ENCODE measurements at places on chromosomes 3 and 15. TPM values are rescaled to one million over a fixed set of nuclear protein-coding genes. Genes with fewer than 3 reads are reported as not detected.

The NEO1 gene
- 14.5 TPM for total RNA-seq

DNA sequence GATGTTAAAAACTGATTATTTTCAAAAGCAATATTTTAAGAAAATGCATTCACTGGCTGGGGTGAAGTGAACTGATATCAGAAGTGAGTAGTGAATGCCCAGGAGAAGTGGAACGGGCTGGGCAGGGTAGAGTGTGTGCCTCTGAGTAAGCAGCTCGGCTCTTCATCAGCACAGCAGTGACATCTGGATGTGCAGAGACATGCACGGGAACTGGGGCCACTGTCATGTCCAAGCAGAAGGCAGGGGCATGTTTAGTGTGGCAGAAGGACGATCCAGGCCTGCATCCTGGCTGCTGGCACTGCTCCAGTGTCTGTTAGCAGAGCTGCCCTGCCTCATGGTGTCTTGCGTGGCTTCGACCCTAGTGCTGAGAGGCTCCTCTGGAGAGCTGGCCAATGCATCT, 305.6 kb upstream of the LRRFIP2 start:
- DNase-seq, result no peak

The IL16 gene
- not detected for total RNA-seq

DNA sequence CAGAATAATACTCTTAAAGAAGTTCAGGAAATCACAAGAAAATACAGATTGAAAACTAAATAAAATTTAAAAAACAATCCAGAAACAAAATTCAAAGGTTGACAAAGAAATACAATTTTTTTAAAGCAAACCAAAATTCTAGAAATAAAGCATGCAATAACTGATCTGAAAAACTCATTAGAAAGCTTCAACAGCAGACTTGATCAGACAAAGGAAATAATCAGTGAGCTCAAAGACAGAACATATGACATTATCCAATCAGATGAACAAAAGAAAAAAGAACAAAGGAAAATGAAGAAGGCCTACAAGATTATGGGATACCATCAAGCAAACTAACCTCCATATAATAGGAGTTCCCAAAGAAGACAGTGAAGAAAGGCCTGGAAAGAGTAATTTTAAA, 336.8 kb downstream of the RSL24D1 start:
- no peak for DNase-seq

The AADACL2 gene
- not detected for total RNA-seq

DNA sequence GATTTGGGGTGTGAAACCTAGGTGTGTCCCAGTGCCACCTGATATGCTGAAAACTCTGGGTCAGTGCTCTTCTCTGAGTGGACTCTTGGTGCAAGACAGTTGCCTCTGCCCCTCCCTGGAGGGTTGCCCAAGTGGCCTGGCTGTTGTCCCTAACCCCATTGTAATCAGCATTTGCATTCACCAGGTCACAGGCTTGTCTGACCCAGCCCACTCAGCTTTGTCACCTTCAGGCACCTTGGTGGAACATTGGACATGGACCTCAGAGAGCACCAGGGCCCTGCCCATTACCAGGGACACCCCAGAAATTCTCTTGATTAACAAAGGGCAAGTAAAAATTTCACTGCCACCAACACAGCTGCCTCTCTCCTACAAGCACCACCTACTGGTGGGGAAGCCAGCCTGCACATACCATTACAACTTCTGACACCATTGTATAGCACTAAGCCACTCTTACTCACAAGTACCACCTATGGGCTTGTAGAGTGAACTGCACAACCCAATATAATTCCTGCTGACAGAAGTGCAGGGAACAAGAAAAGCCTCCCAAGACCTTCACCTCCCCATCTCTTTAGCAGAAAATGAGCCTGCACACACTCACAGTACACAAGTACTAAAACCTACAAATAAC, 324.6 kb downstream of the EPHA6 start:
- no peak for DNase-seq

DNA sequence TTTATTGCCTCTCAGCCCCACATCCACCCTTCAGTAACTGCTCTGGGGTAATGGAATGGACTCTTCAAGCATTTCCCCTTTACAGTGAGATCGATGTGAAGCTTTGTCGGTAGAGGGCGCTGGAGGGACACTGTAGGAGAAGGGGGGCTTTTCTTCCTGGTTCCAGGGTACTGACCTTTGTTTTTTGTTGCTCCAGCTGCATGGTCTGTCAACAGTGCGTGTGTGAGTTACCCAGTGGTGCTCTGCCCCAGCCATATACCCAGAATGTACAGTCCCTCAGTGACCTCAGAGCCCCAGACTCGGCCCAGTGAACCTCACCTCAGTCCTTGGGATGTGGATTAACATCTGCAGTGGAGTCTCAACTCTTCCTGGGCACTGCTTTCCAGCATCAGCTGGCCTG, 180.3 kb upstream of the TSC22D2 start:
- peak; percentile 81 for DNase-seq

DNA sequence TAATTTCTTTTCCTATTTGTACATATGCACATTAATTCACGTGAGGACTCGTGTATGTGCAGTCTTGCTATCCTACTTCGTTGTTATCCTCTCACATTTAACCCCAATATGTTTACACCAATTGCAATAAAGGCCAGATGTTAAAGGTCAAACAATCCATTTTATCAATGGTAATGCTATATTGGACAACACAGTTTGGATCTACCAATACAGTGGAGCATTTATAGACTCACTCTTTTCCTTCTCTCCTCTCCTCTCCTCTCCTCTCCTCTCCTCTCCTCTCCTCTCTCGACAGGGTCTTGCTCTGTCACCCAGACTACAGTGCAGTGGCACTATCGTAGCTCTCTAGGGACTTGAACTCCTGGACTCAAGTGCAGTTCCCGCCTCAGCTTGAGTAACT, 324.0 kb downstream of the PTPRG start:
- no peak for DNase-seq

The SPPL2A gene
- 171 TPM for total RNA-seq

The TMC3 gene
- total RNA-seq, result not detected

The TBC1D23 gene
- total RNA-seq, result 84.0 TPM

The MYZAP gene
- 1.4 TPM for total RNA-seq

GRCh38 chr3:148642616-148643015, 55.1 kb upstream of the AGTR1 start:
- DNase-seq, result no peak

DNA sequence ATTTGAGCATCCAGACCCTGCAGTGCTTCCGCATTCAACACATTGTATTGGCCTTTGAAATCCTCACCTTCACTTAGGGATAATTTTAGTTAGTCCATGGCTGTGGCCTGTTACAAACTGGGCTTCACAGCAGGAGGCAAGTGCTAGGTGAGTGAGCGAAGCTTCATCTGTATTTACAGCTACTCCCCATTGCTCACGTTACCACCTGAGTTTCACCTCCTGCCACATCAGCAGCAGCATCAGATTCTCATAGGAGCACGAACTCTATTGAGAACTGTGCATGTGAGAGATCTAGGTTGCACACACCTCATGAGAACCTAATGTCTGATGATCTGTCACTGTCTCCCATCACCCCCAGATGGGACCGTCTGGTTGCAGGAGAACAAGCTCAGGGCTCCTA, 222.1 kb upstream of the NR2F2 start:
- no peak for DNase-seq

The FETUB gene
- total RNA-seq, result not detected

The DUOX2 gene
- total RNA-seq, result 0.40 TPM

The CP gene
- total RNA-seq, result not detected

- no peak for DNase-seq
These were observed 140.0 kb upstream of the MEF2A start for GRCh38 chr15:99425657-99426301.

DNA sequence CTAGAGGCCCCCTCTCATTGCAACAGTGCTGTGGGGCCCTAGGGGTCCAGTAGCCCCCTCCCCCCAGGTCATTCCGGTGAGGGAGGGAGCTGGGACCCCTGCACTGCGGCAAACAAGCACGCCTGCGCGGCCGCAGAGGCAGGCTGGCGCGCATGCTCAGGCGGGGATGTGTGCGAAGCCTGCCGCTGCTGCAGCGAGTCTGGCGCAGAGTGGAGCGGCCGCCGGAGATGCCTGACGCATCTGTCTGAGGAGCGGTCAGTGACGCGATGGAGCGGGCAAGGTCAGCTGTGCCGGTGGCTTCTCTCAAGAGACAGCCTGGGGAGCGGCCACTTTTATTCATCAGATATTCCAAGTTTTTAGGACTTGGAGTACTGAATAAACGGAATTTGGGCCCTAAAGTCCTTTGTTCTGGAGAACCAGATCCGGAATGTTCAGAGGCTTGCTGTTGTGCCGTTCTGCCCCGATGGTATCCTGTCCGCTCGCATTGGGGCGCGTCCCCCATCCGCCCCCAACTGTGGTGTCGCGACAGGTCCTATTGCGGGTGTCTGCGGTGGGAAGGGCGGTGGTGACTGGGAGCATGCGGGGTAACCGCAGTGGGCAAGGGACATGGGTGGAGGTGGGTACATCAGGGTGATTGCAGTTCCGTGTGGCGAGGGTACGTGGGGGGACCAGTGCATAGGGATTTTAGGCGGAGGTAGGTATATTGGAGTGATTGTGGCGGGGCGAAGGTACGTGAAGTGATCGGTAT, at the start of the genes SNRPN and SNURF:
TSS of gene SNRPN (plus strand) at position 205 of the 748 bp plus-strand sequence. CDS start 19,467 bp downstream, outside the sequence.
TSS of gene SNURF (plus strand) at position 205 of the 748 bp plus-strand sequence. CDS start at position 267, 62 bp downstream.
- peak; percentile 91 for DNase-seq

The ERICH6 gene
- not detected for total RNA-seq

The CCR9 gene
- total RNA-seq, result not detected

DNA sequence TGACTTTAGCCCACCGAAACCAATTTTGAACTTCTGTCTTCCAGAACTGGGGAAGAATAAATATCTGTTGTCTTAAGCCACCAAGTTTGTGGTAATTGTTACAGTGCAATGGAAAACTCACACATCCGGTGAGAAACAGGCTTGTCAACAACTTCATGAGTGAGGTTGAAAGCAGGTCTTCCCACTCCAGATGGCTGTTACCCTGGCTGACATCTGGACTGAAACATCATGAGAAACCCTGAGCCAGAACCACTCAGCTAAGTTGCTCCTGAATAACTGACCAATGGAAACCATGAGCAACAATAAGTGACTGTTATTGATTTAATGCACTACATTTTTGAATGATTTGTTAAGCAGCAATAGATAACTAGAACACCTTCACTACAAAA, 10.3 kb downstream of the ACSBG1 start:
- no peak for DNase-seq

- DNase-seq, result no peak
These were observed 199.1 kb downstream of the EPHA3 start for GRCh38 chr3:89306540-89306939.

GRCh38 chr15:59296181-59296617, 76.5 kb downstream of the MYO1E start:
- peak; percentile 92 for DNase-seq

- no peak for DNase-seq
These were observed 8.3 kb downstream of the MUC4 start for GRCh38 chr3:195803289-195803908.

The MNS1 gene
- 12.3 TPM for total RNA-seq

The RETNLB gene
- total RNA-seq, result not detected

- DNase-seq, result no peak
These were observed 97.7 kb upstream of the TBC1D5 start for GRCh38 chr3:17840126-17840525.

The PLD1 gene
- total RNA-seq, result 7.8 TPM

DNA sequence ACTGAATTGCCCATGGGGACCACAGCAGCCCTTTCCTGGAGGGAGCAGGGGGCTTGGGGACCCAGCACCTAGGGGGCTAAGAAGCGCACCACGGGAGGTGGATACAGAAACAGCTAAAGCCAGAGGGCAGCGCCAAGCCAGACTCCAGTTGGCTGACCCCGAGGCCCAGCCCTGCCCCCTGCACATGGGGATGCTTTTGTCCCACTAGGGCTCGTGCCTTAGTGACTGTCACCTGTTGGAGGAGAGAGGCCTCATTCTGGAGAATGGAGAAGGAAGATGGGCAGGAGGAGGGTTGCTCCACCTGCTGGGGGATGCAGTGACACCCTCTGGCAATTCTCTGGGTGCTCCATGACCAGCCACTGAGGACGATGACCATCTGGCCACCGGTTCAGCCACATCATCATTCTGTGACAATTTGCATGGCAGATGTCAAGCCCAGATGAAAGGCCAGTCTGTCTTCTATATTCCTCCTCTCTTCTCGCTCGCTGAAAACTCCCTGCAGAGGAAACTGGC, 167.8 kb upstream of the TLE3 start:
- no peak for DNase-seq

DNA sequence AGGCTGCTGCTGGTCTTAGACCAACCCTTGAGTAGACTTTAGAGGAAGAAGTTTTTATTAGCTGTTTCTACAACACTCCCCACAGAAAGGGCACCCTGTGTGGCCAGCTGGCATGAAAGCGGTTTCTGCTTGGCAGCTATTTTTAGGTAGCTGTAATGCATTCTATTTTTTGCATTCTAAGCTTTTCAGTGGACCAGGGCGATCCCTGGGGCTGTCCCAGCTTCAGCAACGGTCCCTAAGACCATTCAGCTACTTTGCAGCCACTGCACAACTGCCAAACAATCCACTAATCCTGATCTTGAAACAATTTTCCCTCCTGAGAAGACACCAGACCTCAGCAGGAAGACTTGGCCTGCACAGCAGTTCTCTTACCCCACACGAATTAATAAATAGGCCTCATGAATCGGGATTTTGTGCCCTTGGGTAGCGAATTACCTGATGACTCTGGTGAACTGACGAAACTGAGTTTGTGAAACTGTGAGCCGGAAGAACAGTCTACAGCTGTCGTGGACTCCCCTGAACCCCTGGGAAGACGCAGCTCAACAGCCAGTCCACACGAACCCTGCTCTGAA, 14.6 kb upstream of the TFRC start:
- DNase-seq, result no peak

GRCh38 chr15:33448961-33449606, 138.3 kb downstream of the RYR3 start:
- peak; percentile 31 for DNase-seq

The DCLK3 gene
- total RNA-seq, result not detected

GRCh38 chr15:67564021-67564967, 21.8 kb downstream of the MAP2K5 start:
- no peak for DNase-seq

- DNase-seq, result no peak
These were observed 683.8 kb upstream of the NR2F2 start for GRCh38 chr15:95646484-95647273.
